ENCODE measurements at places on chromosomes 16 and 17.

GRCh38 chr17:50519141-50519834 is 11.0 kb downstream of the MYCBPAP start:
- no peak for DNase-seq

DNA sequence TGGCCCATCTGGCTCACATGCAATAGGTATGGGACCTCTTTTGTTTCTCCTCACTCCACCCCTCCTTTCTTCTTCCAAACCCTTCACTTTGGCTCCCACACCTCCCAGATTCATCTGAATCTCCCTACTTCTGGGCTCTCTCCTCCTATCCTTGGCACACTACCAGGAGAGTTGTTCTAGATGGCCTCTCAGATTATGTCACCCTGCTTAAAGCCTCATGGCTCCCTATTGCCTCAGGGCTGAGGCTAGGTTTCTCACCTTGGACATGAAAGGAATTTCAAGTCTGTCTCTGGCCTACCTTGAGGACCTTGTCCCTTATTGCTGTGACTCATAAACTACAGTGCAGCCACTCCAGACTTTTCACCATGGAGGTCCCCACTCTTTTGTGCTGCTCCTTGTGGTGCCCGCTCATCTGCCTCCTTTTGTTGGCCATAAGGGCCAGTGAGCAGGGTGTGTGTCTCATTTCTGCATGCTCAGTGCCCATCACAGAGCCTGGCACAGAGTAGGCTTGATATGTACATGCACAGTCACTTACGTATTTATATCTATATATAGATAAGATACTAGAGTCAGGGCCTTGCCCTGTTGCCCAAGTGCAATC is 1.0 kb upstream of the MFAP4 start:
- DNase-seq = no peak

DNA sequence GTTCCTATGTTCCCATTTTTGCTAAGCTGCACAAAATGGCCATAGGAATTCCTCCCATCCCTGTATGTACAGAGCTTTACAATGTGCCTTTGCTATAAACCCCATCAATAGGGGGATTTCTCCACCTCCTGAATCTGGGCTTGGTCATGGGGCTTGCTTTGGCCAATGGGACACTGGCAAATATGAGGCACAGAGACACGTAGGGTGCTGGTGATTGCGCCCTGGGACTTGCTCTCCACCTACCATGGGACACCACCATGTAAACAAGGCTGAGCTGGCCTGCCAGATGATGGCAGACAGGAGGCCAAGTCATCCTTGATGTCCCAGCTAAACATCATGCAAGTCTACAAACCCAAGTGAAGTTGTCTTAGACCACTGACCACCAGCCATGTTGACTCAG is 15.3 kb upstream of the ALDH3A1 start:
- DNase-seq = no peak

GRCh38 chr16:89244754-89245153 is 27.3 kb downstream of the ZNF778 start:
- no peak for DNase-seq

DNA sequence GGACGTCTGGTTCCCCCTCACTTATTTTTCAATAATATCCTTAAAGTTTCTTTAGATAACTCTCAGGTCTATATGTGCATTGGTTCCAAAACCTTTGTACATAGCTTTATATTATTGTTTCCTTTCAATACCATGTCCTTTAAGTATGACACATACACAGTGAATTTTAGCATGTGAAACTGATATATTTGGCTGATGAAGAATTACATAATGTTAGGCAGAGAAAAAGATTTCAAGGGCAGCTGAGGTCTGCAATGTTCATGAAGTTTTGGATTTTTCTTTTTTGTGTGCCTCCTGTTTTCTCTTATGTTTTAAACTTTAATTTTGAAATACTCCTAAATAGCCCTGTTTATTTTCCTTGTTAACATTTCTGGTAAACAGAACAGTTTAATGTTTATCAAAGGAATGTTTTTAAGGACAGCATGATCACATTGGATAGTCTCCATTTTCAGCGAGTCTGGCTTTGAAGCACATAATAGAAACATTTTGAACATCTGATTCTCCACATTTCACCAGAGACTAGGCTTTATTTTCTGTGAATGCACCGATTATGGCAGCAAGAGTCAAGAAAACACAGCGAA is 32.9 kb upstream of the FBXO47 start:
- no peak for DNase-seq

DNA sequence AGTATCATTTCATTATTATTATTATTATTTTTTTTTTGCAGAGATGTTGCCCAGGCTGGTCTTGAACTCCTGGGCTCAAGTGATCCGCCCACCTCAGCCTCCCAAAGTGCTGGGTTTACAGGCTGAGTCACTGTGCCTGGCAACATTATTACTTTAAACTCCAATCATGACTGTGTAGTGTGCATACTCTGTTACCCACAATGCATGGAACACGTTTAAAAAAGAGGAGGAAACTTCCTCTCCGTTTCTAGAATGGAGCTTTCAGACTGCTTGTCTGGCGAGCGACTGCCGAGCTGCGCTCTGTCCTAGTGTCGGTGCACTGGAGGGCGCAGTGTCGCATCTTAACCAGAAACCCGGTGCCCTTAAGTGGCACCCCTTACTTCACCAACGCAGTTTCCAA is 22.1 kb upstream of the FASN start:
- DNase-seq = no peak

GRCh38 chr17:67549820-67550219 is 167.9 kb upstream of the NOL11 start:
- DNase-seq = no peak

DNA sequence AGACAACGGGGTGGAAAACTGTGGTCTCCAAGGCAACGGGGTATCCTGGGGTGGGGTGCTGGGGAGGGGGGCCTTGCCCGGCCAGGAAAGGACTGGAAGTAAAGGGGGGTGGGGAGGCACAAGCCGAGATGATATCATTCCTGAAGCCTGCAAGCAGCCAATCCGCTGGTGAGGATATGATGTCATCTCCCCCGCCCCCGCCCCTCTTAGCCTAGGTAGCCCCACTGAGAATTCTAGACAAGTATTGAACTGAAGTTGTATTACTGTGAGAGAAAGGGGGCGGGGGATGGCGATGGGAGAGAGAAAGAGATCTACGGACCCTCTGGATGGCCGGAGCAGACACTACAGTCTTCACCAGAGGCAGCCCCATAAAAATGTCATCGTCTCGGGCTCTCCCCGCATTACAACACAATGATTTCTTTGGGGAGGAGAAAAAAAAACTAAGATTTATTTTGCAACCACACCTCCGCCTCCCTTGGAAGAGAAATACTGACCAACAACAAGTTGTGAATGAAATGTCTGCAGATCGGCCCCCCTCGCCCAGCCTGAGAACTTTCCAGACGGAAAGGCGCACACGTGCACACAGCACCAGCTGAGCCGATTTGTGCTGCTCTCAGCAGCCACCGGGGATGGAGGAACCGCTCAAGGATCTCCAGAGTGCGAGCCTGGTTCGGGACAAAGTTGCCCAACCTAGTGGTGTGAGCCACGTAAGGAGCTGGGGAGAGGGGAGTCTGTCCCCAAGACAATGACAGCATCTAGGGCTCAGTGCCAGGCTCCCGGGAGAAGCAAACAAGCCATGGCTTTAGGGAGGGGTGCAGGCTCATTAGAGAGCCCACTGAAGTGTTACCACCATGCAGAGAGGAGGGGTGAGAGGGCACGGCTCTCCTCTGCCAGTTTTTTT is 222.1 kb downstream of the SOX9 start:
- no peak for DNase-seq

GRCh38 chr16:10120953-10121352 is 61.3 kb downstream of the GRIN2A start:
- no peak for DNase-seq

- no peak for DNase-seq
Measured at GRCh38 chr16:88290850-88291830, 91.6 kb upstream of the ZNF469 start.

- DNase-seq = no peak
Measured at GRCh38 chr16:22813223-22813947, 577 bp upstream of the HS3ST2 start.

GRCh38 chr17:39666601-39667261 is 1.5 kb upstream of the PNMT start:
- peak; percentile 85 for DNase-seq

DNA sequence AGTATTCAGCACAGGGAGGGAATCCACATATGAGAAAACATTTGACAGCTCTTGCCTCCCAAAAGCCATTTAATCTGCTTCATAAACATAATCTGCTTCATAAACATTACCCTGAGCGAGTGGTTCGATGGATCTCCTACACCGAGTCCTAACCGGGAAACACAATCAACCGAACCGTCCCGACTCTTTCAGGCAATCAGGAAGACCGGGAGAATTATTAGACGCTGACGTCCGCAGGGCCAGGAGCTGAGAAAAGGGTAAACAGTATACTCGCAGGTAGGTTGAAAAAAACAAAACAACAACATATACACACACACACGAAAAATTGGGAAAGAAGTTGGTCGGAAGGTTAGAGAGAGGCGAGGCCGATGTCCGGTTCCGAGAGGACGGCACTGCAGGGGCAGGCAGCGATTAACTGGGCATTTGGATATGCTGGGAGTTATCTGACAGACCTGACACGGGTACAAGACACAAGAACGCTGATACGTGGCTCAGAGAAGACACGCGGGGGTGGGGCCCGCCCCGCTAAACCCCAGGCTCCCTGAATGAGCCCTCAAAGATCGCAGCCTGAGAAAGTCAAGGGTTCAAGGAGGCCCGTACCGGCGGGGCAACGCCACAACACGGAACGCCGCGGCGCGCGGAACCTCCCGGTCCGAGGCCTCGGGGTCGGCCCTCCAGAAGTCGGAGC is 585 bp downstream of the AP1G1 start:
- DNase-seq = peak; percentile 22
